Activated T-cell treated with anti-CD3 and anti-CD28 coated beads, Interleukin-2, amount 50 U/mL, for 4 hours (primary cell): ENCODE measurements at places on chromosomes 12 and 14.

- no peak for DNase-seq
Measured at GRCh38 chr14:77200406-77200985, 18.9 kb downstream of the TMEM63C start.

DNA sequence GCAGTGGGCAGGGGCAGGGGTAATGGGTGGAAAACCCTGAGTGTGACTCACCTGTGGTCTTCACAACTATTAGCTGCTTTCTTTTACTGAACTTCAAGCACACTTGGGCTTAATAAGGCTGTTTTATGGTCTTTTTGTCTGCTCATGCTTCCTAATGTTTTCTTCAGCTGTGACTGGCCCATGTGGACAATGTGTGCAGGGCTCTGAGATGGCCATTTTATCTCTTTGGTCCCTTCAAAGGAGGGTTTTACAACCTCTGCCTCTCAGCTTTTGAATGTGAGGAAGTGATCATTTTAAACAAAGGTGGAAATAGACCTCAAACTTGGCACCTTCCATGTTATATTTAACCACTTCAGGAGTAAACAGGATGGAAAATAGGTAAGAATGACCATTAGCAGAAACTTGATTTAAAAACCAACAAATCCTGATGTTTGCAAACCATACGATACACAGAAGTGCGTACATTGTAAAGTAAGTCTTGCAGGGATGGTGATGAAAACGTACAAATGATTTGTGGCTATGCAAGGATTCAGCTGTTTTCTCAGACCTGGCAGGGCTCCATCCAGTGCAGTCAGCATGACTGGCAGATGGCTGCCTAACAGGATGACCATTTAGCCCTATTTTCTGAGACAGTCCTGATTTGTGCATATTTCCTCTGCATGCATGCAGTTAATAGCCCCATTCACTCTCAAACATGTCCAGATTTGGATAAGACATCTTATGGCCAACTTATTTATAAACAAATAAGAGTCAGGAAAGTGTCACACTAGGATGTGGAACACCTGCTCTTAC, 103.2 kb downstream of the SLC38A4 start:
- DNase-seq, result no peak

GRCh38 chr14:88044444-88044758, 39.5 kb downstream of the GPR65 start:
- no peak for DNase-seq

GRCh38 chr14:75699331-75699730, 38.3 kb downstream of the TTLL5 start:
- DNase-seq, result no peak

DNA sequence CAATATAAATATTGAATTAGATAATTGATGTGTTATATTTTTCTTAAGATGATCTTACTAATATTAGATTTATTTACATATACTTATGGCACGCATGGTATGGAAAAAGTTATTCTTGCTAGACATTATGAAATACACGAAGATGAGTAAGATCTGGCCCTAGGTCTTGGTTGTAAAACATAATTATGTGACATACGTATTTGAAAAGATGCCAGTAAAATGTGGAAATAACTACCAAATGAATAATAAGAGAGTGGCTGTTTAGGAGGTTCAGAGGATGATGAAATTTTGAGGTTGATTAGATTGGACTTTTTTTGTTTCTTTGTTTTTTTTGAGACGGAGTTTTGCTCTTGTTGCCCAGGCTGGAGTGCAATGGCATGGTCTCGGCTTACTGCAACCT, 41.3 kb downstream of the FANCM start:
- DNase-seq, result no peak
